ENCODE measurements at places on chromosomes 2 and 18.
A peak's percentile ranks its signal among the peaks of the same experiment; 100 is the strongest.

- DNase-seq: no peak
These were observed 48.6 kb downstream of the SPATS2L start for GRCh38 chr2:200354833-200355751.

DNA sequence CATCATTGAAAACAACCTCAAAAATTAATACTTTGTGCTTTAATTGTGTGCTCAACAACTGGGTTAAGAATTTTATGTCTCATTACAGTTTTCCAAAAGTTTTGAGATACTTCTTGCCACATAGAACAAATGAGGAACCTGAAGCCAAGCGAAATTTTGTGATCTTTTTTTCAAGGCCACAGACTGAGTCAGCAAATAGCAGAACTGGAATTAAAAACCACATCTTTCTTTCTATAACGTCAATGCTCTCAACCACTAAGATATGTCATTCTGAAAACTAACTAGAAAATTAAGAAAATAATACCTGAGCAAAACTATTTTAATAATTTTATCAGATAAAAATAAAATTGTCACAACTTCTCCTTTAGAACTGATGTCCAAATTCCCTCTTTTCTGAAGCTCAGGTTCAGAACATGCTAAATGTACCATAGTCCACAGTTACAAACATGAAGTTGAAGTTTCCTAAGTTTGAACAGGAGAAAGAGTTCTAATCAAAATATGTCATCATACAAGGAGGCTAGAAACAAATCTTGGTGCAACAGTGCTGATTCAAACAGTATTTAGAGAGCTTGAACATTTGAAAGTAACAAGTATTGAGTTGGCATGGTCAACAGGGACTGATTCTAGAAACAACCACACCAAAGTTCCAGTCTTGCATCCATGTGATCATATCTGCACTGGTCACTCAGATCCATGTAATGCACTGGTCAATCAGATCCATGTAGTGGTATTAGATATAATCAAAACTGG, 27.6 kb upstream of the CALCRL start:
- DNase-seq: peak; percentile 74

DNA sequence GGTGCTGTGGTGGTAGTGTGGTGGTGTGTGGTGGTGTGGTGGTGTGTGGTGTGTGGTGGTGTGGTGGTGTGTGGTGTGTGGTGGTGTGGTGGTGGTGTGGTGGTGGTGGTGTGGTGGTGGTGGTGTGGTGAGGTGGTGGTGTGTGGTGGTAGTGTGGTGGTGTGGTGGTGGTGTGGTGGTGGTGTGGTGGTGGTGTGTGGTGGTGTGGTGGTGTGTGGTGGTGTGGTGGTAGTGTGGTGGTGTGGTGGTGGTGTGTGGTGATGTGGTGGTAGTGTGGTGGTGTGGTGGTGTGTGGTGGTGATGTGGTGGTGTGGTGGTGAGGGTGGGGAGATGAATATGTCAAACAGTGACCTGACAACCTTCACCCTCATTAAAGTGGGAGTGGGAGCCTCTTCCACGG, 55.6 kb upstream of the DLGAP1 start:
- peak; percentile 8 for DNase-seq

- DNase-seq: no peak
These were observed 474.8 kb downstream of the METTL4 start for GRCh38 chr18:2096551-2096950.

DNA sequence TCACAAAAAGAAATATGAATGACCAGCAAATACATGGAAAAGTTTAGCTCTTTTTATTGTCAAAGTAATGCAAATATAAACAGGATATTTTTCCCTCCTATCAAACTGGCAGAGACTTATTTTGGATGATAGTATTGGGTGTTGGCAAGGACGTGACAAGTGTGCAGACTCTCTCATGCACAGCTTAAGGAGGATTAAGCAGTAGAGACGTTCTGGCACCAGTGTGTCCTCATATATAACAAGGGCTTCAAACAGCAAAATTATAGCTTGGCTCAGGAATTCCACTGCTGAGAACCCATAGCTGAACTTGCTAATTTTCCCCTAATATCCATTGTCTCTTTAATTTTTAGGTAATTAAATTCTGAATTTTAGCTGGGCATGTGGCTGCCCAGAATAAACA, 114.4 kb downstream of the FAM124B start:
- DNase-seq: no peak

GRCh38 chr2:48406116-48406515, 123.8 kb upstream of the STON1 start:
- peak; percentile 61 for DNase-seq

DNA sequence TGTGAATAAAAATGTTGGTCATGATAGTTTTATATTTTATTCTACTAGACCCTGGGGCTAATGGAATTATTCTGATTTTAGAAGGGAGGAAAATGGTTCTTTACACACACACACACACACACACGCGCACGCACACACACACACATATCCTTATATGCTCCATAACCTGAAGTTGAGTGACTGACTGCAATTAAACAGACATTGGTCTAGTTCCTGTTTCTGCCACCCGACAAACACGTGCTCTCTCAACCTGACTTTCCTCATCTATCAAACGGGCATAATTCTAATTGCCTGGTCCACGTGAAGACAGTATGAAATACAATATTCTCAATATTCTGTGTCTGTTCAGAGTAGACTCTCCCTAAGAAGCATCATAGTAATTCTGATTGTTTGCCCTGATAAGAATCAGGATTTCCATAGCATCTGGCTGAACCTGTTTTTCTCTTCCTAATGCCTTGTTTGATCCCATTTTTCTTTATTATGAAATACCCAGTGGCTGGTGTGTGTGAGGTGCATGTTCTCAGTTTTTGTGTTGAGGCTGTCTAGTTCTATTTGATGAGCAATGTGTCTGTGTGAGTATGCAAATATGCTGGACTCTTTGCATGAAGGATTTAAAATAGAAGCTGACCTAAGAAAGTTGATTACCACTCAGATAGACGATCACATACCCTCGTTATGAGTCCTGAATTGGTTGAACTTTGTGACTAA, 51.0 kb downstream of the SETBP1 start:
- DNase-seq: peak; percentile 10

Data from OCI-M1 (cell line).